Activated naive CD4-positive, alpha-beta T cell treated with anti-CD3 and anti-CD28 coated beads for 36 hours (primary cell): ENCODE measurements at places on chromosomes 5 and 9. TPM values are rescaled to one million over a fixed set of nuclear protein-coding genes. Genes with fewer than 3 reads are reported as not detected.
A peak's percentile ranks its signal among the peaks of the same experiment; 100 is the strongest.

DNA sequence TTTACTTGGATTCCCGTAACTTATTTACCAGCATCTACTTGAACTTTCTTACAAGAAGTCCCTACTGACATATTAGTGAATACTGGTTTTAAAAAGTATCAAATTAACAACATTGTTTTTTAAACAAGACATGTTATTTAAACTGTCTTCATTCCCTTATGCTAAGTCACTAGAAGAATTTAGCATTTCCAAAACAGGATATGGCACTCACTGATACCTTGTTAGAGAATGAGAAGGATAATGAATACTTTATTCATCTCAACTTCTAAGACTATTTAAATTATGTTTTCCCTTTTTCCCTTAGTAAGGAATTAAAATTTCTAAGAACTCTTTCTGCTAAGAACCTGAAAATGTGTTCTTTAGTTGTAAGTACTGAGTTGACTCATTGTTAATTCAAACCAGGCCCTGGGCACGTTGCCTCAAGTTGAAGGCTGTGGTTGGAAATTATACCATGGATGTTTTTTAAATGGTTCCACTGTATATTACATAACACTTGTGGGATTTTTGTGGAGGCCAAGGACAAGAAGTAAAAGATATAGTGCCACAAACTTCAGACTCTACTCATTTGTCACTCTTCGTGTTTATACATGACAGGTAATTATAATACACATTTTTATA, 219.0 kb upstream of the EDIL3 start:
- no peak for DNase-seq

- no peak for DNase-seq
Measured at GRCh38 chr5:102910240-102911226, 155.4 kb downstream of the PAM start.

DNA sequence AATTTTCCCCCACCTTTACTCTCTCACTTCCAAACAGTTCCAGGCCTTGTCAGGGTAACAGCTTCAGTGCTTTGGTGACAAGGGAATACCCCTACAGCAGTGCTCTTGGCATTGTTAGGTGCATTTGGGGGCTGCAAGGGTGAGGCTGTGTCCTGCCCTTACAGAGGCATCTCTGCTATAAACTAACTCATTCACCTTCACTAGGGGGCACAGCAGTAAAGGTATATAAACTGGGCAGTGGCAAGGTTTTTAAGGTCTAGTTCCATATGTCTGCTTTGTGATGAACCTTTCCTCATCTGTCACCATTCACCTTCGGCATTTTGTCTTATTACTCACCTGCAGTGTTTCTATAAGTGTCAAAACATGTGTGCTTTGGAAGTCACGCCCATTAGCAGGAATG, 79.1 kb upstream of the GPR151 start:
- no peak for DNase-seq

DNA sequence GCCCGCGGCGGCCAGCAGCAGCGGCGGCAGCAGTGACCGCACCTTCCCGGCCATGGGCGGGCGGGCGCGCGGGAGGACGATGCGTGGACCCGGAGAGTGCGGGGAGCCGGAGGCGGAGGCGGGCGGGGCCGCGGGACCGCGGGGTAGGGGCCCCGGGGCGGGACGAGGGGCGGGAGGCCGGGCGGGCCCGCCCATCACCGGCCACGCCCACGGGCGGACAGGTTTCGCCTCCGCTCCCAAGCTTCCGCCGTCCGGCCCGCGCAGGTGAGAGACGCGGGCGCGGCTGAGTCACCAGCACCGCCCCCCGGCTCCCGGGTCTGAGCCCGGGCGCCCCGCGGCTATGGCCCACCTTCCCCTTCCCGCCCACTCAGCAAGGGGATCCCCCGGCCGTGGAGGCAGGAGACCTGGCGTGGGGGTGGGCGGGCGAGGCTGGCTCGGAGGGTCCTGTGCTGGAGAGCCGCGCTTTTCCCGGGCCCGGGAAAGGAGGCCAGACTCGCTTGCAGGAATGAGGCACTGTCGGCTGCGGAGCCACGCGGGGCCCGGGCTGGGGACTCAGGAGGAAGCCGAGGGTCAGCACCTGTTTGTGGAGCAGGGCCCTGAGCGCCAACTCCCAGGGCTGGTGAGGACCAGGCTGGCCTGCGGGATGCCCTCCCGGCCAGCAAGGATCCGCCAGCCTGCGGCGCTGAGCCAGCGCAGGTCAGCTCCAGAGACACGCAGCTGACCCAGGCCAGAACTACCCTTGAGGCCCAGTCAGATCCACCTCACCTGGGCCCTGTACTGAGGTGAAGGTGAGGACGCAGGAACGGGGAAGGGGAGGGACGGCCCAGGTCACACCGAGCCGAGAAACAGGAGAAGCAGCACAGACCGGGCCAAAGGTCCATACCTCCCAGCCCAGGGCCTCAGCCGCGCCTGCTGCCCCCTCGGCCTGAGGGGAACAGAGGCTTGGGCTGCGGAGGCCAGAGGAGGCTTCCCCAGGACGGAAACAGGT, at the start of gene ENTPD2:
TSS of gene ENTPD2 (minus strand) at position 118 of the 988 bp plus-strand sequence. CDS start at position 54, 64 bp downstream.
- DNase-seq, result peak; percentile 53

DNA sequence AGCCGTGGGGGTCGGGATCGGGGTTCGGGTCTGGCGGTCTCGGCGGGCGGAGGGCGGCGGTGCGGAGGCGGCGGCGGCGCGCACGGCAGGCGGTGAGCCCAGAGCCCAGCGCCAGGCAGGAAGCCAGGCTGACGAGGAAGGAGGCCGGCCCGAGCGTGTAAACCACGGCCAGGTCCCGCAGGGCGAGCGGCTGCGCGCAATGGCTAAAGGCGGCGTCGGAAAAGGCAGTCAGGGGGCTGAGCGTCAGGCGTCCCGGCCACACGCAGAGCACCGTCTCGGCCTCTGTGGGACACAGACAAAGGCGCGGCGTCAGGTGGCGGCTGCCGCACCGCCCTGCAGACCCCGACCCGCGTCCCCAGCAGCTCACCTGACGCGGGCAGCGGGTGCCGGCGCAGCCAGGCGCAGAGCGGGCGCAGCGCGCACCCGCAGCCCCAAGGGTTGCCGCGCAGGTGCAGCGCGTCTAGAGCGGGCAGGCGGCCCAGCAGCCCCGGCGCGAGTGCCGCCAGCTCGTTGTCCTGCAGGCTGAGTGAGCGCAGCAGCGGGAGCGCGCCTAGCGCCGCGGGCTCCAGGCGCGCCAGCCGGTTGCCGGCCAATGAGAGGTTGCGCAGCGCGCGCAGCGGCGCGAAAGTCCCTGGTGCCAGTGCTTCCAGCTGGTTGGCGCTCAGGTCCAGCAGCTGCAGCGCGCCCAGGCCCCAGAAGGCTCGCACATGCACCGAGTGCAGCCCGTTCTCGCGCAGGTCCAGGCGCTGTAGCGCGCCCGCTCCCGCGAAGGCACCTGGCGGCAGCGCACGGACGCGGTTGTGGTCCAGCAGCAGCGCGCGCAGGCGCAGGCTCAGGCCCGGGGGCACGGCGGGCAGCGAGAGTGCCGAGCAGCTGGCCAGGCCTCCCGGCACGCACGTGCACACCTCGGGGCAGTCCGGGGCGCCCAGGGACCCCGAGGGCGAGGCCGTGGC, 671 bp downstream of the LRRC26 start:
- DNase-seq, result no peak

DNA sequence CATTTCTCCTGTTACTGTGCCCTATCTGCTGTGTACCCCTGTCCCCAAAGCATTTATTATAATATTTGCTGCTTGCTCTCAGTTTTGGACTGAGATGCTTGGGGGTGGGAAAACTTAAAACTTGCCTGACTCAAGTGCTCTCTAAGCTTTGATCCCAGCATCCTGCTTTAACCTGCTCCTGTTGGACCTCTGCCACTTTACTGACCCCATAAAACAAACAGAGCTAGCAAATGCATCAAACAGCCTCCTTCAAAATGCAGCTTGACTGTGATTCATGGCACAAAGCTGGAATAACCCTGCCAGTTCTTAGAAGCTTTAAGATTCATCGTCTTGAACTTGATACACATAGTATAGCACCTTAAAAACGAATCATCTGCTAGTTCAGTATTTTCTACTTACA, 212.5 kb downstream of the DEPDC1B start:
- DNase-seq, result no peak

DNA sequence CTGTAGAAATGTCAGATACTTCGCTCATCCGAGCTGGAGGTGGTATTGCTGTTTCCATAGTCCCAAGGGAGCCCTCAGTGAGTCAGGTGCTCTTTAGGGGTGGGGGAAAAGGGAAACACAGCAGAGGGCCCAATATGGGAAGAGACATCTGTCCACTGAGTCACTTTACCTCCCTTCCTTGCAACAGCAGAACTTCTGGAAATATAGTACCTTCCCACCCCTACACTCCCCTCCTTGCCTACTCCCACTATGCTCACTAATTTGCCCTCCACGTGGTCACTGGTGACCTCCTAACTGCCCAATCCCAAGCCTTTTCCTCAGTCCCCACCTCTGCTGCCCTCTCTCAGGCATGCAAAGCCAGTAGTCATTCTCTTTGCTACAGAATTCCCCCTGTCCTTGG, 1.9 kb downstream of the HK3 start:
- DNase-seq, result no peak

- no peak for DNase-seq
Measured at GRCh38 chr5:65924366-65925043, 1.9 kb upstream of the ERBIN start.

- no peak for DNase-seq
Measured at GRCh38 chr9:126548312-126548711, 65.4 kb upstream of the LMX1B start.

DNA sequence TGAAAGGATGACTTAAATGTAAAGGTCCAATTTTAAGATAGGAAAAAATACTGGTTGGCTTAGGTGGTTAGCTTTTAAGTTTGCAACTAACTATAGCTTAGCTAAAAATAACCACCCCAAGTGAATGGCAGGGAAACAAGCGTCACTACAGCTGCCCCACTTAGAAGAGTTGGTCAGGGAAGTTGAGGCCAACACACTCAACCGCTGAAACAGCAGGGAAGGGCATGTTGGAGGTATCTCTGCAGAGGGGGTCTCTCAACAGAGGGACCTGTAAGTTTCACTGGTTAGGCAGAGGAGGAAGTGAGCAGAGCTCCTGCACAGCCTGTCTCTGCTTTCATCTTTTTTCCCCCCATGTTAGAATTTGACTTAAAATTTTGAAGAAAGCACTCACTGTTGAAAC, 75.3 kb downstream of the LHFPL2 start:
- no peak for DNase-seq

DNA sequence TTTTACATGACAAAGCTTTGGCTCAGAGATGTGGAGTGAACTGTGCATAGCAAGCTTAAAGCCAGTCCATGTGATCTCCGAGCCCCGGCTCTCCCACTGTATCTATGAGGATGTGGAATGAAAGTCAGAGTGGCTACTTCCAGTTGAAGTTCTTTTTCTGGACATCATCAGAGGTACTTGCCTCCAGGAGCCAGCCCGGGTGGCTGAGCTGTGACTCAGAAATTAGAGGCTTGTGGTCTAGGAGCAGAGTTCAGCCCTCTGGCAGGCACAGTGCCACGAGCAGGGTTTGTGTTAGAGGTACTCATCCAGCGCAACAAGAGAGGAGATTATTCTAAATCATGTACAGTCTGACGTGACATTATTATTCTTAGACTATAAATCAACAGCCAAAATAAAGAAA, 322.5 kb downstream of the CDK5RAP2 start:
- no peak for DNase-seq

- peak; percentile 45 for DNase-seq
Measured at GRCh38 chr5:56412601-56413379, 179.7 kb upstream of the ANKRD55 start.

DNA sequence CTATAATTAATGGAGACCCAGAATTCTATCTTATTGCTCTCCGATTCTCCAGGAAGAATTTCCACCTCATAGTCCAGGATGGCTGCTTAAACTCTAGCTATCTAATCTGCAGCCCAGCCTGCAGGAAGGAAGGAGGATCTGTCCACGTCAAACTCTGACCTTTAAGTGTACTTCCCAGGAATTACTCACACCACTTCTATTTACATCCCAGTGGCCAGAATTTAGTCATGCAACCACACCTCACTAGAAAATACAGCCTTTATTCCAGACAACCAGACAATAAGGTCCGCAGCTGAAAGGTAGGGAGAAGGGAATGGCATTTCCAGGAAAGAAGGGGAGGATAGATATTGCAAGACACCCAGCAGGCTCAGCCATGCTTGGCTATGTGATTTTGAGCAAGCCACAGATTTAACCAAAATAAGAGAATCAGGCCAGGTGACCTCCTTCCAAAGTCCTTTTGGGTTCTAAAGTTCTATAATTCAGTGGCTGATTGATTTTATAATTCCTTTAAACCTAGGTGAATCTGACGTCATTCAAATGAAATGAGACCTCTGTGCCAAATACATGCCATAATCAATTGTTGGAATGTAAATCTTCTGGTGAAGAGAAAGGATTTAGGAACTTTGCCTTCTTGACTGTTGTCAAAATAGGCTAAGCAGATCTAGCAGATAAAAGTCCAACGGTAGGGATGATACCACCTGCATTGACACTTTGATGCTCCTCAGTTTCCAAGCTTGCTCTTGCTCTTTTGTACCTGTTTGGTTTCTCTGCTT, 3.7 kb upstream of the DENND1A start:
- no peak for DNase-seq

GRCh38 chr9:116504893-116505480, 182.1 kb upstream of the TRIM32 start:
- DNase-seq, result no peak

Gene GDF9
- 0.64 TPM for total RNA-seq

Gene PBX3
- total RNA-seq, result 14.3 TPM

Gene SH3RF2
- not detected for total RNA-seq

Gene TRIM41
- 36.5 TPM for total RNA-seq

Gene NTNG2
- 0.52 TPM for total RNA-seq

Gene PAPPA
- not detected for total RNA-seq

Gene MEGF10
- not detected for total RNA-seq

Gene QRFP
- total RNA-seq, result not detected

Gene SLC4A9
- total RNA-seq, result 0.07 TPM

Gene IRGM
- total RNA-seq, result 2.6 TPM

Gene FBP1
- 1.9 TPM for total RNA-seq

Gene CD274
- total RNA-seq, result 14.2 TPM
